ENCODE measurements at places on chromosomes 7 and 10.
A peak's percentile ranks its signal among the peaks of the same experiment; 100 is the strongest.

DNA sequence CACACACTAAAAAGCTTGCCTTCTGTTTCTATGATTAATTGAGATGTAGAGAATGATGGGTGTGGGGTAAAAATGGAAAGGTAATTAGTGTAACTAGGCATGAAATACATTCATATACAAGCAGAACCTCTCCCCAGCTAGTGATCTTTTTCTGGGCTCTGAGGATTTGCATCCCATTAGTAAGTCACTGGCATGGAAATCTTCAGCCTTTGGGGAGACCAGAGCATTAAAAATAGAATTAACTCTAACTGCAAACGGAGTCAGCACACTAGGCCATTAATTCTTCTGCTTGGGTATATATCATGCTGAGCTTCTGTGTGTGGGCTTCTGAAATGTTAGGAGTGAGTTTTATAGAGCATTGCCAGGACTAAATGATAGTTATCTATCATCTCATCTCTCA lies 128.9 kb downstream of the HDAC9 start:
- no peak for DNase-seq

DNA sequence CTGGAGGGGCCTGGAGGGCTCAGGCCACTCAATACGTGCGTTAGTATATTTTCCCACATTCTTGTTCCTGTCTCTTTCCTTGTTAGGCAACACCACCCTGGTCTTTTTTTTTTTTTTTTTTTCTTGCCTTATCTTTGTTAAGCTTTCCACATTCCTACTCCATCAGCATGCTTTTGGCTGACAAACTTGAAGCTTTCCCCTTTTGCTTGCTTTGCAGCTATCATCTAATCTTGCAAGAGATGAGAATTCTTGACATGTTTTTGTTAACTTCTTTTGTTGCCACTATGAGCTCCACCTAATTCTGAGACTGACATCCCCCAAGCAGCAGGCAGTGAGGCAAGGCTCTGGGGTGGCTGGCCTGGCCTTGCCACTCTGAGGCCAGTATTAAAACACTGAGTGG lies 52.5 kb upstream of the NRP1 start:
- no peak for DNase-seq

- DNase-seq: no peak
These were observed 1.3 kb upstream of the BMPER start for GRCh38 chr7:33903791-33904680.

GRCh38 chr10:72953687-72954086 lies 919 bp downstream of the PLA2G12B start:
- no peak for DNase-seq

DNA sequence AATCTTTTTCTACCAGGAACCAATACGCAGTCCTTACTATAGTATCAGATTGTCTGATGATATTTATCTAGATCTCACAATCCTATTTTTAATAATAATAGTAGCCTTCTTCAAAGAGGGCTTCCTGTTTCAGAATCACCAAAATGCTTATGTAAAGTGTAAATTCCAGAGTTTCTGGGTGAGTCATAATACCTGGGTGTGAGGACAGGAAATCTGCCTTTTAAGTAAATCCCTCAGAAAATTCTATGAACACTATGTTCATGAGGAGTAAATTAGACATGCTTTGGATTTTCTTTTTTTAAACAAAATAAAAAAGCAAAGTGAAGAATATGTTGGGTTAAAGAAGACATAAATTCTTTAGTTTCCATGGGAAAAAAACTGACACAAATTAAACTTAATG lies 20.5 kb downstream of the DKK1 start:
- DNase-seq: no peak

- no peak for DNase-seq
These were observed 82.3 kb downstream of the ZEB1 start for GRCh38 chr10:31401287-31401686.

DNA sequence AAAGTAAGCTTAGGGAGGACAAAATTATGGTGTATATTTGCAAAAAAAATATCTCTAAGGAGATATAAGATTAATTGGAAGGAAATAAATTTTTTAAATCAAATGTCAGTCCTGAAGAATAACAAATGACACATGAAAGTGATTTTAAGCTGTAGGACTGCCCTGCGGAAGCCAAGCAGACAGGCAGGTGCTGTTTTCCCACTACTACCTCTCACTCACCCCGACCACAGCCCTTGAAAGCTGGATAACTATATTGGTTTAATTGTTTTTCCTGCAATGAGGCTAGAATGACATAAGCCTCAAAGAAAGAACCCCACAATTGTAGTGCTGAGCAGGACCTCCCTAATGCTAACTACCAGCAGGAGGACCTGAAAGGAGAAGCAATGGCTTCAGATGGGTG lies 68.6 kb upstream of the VIPR2 start:
- DNase-seq: no peak

- DNase-seq: no peak
These were observed 21.6 kb upstream of the ADAMTS14 start for GRCh38 chr10:70650718-70651117.

- DNase-seq: peak; percentile 43
These were observed 3.1 kb downstream of the RGS10 start for GRCh38 chr10:119539359-119539825.

DNA sequence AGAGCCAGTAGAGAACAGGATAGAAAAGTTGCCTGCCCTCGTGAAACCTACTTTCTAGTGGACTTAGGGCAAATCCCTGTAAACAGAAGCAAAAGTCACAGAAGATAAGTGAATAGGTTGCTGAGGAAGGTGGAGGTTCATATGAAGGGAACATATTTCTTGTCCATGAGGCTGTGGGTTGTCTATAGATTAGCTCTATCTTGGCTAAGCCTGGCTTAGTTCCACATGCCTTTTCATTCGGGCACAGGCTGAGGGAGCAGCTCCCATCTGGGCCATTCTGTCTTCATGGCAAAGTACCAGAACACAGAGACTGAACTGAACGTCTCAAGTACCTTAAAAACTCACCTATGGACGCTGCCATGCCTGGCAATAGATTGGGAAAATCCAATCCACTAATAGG lies 45.3 kb downstream of the BZW2 start:
- peak; percentile 50 for DNase-seq

GRCh38 chr7:116970238-116970910 lies 17.1 kb downstream of the ST7 start:
- no peak for DNase-seq

GRCh38 chr7:66250711-66251110 lies 45.6 kb downstream of the TPST1 start:
- DNase-seq: no peak

DNA sequence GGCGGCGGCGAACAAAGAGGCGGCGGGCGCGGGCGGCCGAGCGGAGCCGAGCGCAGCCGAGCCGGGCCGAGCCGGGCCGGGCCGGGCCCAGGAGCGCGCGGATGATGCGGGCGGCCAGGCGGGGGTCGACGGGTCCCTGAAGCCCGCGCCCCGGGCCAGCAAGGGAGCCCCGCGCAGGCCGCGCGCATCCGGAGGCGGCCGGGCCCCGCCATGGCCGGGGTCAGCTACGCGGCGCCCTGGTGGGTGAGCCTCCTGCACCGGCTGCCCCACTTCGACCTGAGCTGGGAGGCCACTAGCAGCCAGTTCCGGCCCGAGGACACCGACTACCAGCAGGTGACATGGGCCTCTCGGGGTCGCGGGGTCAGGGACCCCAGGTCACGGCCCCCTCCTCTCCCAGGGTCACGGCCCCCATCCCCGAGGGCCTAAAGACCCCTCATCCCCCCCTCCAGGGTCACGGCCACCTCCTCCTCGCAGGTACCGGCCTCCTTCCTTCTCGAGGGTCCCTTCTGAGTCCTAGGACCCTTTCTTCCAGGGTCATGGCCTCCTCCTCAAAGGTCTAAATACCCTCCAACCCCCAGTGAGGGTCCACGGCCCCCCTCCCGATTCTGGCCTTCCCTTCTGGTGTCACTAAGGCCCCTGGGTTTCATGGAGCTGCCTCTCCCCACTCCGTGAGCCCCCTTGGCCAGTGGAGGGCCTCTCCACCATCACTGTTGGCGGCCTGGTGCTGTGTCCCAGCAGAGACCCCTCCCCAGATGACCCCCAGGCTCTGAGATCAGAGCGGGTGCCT lies at the start of gene TTYH3:
Gene TTYH3, plus strand, starts transcription at position 41 of the 787 bp plus-strand sequence. Its CDS starts 170 bp downstream, at position 211.
- DNase-seq: no peak

DNA sequence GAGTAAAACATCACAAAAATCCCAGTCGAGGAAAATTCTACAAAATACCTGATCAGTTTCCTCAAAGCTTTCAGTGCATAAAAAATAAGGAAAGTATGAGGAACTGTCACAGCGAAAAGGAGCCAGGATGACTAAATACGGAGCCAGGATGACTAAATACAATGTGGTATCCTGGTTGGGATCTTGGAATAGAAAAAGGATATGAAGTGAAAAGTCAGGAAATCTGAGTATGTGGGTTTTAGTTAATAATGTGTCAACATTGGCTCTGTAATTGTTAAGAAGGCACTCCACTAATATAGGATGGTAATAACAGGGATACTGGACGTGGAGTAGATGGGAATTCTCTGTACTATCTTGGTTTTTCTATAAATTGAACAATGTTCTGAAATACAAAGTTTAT lies 175.5 kb downstream of the SUGCT start:
- no peak for DNase-seq

DNA sequence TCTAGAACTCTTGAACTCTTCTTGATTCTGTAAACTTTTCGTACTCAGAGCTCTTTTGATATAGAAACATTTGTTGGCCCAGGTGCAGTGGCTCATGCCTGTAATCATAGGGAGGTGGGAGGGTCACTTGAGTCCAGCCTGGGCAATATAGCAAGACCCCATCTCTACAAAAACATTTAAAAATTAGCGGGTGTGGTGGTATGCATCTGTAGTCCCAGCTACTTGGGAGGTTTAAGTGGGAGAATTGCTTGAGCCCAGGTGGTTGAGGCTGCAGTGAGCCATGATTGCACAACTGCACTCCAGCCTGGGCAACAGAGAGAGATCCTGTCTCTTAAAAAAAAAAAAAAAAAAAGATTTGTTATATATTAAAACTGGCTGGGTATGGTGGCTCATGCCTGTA lies 121.6 kb downstream of the BAMBI start:
- no peak for DNase-seq

GRCh38 chr7:33854801-33855350 lies 50.5 kb upstream of the BMPER start:
- DNase-seq: no peak

GRCh38 chr7:130409712-130410072 lies 29.4 kb downstream of the CPA1 start:
- DNase-seq: no peak

GRCh38 chr7:132187869-132188789 lies 388.1 kb downstream of the PLXNA4 start:
- no peak for DNase-seq

DNA sequence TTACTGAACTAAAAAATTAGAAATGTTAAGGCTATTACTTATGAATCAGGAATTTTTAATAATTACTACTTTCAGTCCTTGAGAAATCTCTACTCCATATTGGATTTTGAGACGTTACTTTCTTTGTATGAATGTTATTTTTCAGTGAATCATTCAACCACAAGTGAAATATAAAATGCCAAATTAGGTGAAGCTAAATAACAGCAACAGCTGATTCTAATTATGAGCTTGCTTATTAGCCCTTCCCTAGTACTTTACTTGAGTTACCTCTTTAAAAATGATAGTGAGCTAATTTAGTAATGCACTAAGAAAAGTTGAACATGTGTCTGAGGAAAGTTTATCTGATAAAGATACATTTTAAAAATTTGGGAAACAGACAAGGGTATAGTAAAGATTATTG lies 51.4 kb downstream of the PCGF5 start:
- no peak for DNase-seq

DNA sequence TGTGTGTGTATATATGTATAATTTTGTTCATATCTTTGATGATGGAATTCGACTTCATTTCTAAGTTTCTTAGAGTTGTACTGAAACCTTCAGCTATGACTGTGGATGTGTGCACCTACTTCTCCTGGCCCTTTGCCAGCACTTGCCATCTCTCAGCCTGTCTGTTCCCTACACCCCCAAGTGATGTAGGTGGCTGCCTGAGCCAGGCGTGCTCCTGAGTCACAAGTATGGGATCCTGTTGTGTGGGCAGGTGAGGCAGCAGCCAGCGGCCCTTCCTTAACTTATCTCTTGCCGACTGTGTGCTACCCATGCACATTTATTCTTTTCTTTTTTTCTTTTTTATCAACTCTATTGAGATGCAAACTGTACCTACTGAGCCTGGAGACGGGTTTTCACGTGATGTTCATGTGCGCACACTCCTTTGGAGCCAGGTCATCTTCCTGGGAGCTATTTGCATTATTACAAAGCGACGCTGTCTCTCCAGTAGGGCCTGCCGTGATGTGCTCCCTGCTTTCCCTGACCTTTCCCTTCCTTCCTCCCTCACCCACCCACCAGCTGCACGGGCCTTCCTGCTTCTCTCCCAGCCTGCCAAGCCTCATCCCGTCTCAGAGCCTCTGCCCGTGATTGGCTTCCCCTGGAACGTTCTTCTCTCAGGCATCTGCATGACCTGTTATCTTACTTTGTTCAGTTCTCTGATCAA lies 31.3 kb upstream of the GALNT11 start:
- DNase-seq: no peak

DNA sequence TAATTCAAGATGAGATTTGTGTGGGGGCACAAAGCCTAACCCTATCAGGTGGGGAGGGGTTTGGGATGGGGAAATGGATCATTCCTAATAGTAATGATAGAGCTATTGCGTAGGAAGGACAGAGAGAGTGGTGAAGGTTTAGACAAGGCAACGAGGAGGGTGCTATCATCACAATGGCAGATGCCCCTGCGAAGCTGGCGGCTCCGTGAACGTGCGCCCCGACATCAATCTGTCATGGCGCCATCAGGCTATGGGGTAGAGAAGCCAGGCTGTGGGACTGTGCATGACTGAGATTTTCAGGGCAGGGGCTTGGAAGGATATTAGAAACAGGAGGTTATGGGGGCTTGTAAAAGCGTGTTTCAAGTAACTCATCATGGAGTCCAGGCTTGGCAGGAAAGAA lies 157.6 kb downstream of the ITGA8 start:
- no peak for DNase-seq

DNA sequence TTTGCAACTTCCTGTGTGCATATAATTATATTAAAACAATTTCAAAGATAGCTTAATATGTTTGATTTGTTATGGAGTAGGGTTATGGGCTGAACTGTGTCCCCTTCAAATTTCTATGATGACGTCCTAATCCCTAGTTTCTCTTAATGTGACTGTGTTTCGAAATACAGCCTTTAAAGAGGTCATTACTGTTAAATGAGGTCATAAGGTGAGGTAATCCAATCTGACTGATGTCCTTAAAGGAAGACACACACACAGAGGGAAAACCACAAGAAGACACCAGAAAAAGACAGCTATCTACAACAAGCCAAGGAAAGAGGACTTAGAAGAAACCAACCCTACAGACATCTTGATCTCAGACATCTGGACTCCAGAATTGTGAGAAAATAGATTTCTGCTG lies 407.4 kb downstream of the MAGI2 start:
- no peak for DNase-seq

- DNase-seq: no peak
These were observed 30.9 kb downstream of the TCF7L2 start for GRCh38 chr10:112980937-112981336.
